Mammary epithelial cell (primary cell): ENCODE measurements at places on chromosomes 5 and 9.

- DNase-seq, result peak; percentile 57
These were observed 27.5 kb downstream of the CCDC152 start for GRCh38 chr5:42784132-42784531.

- DNase-seq, result no peak
These were observed 229.7 kb upstream of the TAS2R1 start for GRCh38 chr5:9859808-9860207.

DNA sequence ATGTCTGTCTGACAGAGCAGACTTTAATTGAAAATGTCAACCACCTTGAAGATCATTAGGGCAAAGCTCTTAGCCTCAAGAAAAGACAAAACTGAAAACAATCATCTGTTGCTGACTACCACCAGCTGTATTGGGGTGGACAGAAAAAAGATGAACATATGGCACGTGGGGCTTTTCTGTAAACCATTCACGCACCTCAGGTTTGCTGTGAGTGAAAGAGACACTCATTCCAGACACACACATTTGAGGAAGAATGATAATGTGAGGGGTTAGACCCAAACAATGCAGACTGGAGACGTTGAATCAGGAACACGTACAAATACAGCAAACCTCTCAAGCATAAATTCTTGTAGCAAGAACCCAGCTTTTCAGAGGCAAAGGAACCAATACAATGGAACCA, 158.7 kb downstream of the EBF1 start:
- no peak for DNase-seq

DNA sequence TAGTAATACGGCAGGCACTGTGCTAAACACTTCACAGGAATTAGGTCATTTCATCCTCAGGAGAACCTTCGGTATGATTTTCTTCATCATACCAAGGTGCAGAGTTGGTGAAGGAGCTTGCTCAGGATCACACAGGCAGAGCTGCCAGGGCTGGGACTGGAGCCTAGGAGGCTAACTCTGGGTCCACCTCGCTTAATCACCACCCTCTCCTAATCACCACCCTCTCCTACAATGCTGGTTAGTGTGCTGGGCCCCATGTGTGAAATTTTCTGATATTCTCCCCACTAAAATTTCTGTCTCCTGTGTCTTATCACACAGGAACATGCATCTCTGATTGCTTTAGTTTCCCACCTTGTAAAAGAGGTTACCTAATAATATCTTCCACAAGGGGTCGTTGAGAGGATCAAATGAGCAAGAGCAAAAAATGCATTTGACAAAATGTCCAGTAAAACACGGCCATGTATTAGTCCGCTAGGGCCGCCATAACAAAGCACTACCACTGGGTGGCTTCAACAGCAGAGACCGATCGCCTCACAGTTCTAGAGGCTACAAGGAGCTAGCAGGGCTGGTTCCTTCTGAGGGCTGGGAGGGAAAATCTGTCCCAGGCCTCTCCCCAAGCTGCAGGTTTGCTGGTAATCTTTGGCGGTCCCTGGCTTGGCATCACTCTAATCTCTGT, 128.2 kb upstream of the NFIB start:
- no peak for DNase-seq

GRCh38 chr5:142829801-142830220, 59.6 kb downstream of the ARHGAP26 start:
- peak; percentile 34 for DNase-seq

DNA sequence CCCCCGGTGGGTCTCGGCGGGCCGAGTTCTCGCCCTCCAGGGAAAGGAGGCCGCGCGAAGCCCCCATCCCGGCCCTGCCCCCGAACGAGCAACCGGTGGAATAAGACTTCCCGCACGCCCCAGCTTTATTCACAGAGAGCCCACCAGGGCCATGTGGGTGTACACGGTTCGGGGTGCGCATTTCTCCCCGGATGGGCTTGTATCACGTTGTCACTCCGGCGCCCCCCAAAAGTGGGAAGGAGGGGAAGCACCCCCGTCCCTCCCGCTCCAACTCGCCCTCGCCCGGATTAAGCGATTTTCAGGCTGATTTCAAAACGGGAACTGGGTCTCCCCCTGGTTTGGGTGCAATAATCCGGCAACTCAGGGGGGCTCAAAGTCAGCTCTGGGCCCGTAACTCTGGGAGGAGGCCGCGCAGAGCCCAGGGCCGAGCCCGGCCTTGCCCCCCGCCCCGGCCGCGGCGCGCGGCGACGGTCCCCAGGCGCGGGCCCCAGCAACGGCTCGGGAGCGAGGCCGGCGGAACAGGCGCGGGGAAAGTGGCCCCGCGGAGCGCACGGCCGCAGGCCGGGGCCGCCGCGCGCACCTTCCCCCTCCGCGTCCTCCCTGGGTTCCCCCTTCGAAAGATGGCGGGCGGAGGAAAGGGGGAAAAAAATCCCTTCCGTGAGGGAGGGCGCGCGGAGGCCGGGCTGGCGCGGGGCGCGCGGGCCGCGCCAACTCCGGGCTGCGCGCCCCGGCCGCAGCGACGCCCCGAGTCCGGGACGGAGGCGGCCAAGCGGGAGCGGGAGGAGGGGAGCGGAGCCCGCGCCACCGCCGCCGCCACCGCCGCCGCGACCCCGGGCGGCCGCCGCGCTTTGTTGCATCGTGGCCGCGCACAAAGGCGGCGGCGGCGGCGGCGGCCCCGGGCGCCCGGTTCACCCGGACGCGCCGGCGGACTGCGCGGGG, 644 bp downstream of the BRD3 start:
- peak; percentile 19 for DNase-seq

DNA sequence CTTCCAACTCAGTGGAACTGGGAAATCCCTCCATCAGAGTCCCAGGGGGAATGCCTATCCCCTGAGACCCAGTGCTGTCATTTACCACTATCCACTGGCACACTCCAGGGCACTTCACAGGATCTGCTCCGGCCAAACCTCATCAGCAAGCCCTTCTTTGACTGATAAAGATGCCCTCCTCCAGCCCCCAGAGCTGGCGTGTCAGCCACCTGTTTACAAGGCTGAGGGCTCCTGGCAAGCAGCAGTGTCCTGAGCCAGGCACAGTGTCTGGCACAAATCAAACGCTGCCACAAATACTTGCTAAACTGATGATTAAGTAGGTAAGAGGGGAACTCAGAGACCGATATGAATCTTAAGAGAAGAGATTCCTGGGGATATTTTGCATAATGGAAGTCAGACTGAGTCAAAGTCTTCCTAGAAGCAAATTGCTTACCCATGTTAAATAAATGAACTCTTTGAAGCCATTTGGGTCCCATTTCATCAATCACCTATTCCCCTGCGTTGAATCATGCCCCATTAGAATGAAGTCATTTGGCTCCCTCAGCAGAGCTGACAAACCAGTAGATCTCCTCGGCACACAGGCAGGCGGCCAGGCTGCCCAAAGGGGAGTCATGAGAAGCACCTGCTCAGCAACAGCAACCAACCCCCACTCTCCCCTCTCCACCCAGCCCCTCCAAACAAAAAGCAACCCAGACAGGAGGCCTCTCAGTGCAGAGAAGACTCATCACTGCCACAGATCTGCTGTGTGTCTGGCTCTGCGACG, 97.4 kb downstream of the CDK5RAP2 start:
- no peak for DNase-seq

DNA sequence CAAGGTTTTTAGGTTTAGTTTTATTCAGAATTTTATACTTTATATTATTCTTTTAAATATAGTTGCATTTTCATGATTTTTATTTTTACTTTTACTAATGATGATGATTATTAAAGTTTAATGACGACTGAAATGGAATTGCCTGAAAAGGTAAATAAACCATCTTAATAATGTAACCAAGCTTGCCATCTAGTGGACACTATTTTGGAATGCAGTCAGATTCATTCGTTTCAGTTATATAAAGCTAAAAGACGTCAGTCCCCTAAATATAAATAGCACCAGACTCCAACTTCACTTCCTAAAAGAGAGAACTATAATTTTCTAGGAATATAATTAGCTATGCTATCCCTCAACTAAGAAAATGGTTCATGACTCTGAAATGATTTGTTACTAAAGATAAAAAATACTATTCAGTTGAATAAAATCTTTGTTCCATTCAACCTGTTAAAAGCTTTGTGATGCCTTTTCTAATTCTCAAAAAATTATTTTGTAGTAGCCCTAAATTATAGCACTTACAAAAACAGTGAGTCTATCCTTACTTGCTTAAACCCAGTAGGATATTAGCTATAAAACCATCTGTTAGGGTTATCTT, 19.9 kb downstream of the ABITRAM start:
- peak; percentile 16 for DNase-seq

DNA sequence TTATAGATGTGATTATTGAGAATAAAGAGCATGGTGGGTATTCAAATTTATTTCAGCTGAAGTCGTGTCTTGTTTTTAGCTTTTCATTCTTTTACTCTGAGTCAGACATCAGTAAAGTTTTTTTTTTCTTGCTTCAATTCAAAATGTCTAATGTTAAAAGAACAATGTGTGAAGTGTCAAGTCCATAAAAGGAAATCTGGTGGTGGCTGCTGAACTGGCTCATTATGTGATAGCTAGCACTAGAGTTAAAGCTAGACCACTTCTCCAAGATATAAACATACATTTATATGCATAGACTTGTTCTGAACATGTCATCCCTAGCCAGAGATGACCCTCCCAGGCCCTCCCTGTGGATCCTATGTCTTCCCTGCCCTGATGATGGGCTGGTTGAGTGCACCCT, 338.3 kb downstream of the RAB3C start:
- no peak for DNase-seq

DNA sequence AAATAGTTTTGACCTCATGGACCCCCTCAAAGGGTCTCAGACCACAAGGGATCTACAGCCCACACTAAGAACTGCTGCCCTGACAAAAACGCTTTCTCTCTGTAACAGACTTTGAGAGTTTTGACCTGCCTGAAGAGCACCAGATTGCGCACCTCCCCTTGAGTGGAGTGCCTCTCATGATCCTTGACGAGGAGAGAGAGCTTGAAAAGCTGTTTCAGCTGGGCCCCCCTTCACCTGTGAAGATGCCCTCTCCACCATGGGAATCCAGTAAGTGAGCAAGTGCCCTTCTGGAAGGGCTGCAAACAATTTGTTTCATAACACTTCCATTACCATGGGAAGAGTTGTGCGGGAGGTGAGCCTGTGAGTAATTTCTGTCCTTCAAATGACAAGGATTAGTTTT, 6.0 kb downstream of the PTTG1 start:
- DNase-seq, result no peak

- DNase-seq, result no peak
These were observed 88.2 kb downstream of the FRMD3 start for GRCh38 chr9:83449983-83450382.

- peak; percentile 69 for DNase-seq
These were observed 589.9 kb downstream of the DNAH5 start for GRCh38 chr5:13354611-13355010.

DNA sequence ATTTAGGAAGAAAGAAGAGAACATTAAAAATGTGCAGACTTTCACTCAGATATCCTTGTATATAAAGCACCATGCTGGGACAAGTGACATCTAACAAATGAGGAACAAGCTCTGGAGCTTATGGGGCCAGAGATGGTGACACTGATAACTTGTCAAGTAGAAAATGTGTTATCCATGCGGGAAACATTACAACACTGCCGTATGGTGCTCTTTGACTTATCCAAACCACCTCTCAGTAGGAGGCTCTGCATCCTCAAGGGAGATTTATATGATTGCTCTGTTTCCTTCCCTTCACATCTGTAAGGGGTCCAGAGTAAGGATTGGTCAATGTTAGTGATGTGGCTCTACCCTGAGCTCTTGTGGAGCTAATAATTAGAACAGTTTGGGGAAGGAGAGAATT, 23.5 kb downstream of the KCTD16 start:
- DNase-seq, result no peak

GRCh38 chr9:20351715-20352114, 270.6 kb downstream of the MLLT3 start:
- DNase-seq, result no peak

DNA sequence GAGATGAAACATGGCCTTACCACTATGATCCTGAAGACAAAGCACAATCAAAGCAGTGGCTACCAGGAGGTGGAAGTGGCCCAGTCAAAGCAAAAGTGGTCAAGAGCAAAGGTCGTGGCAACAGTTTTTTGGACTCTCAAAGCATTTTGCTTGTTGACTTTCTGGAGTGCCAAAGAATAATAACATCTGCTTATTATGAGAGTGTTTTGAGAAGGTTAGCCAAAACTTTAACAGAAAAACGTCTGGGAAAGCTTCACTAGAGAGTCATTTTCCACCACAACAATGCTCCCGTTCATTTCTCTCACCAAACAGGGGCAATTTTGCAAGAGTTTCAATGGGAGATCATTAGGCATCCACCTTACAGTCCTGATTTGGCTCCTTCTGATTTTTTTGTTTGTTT, 33.6 kb upstream of the MAMDC2 start:
- DNase-seq, result no peak

- DNase-seq, result no peak
These were observed 137.5 kb downstream of the RGS3 start for GRCh38 chr9:113600871-113601614.

DNA sequence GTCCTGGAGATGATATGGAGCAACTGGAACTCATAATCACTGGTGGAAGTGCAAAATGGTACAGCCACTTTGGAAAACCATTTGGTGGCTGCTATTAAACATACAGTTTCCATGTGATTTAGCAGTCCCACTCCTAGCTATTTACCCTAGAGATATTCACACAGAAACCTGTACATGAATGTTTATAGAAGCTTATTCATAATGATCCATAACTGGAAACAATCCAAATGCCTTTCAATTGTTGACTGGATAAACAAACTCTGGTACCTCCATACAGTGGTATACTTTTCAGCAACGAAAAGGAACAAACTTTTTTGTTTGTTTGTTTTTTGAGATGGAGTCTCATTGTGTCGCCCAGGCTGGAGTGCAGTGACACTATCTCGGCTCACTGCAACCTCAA, 47.7 kb upstream of the RASGRF2 start:
- DNase-seq, result no peak

DNA sequence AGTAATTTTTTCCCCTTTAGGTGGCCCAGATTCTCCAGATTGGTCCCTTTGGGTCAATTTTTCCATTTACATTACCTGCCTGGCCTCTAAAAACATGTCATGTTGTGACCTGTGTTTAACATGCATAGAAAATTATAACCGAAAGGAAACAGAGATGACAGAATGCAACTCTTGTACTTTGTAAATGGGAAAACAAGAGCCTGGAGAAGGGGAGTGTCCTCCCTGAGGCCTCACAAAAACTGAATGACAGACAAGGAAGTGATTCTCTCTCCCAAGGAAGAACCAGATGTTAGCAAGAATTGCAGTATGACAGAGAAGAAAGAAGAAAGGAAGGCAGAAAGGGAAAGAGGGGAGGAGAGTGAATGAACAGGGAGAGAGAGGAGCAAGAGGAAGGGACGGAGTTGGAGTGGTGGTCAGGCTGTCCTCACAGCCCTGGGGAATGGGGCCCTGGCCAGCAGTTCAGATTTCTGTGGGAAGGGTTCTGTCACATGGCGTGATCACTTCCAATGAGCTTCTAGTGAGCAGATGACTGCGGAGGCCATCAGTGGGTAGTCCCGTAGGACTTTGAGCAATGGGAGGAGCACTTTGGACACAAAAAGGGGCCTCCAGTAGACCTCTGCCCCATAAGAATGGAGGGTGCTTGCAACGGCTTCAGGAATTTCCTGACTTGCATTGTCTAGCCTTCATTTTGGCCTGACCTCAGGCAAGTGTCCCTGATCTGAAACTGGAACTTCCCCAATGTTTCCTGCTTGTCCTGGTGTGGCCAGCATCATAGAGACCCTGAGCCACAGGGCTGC, 31.6 kb downstream of the ABLIM3 start:
- peak; percentile 20 for DNase-seq

GRCh38 chr5:178986326-178986960, 8.7 kb downstream of the GRM6 start:
- no peak for DNase-seq
